ENCODE measurements at places on chromosomes 4 and X. TPM values are rescaled to one million over a fixed set of nuclear protein-coding genes. Genes with fewer than 3 reads are reported as not detected.
A peak's percentile ranks its signal among the peaks of the same experiment; 100 is the strongest.

DNA sequence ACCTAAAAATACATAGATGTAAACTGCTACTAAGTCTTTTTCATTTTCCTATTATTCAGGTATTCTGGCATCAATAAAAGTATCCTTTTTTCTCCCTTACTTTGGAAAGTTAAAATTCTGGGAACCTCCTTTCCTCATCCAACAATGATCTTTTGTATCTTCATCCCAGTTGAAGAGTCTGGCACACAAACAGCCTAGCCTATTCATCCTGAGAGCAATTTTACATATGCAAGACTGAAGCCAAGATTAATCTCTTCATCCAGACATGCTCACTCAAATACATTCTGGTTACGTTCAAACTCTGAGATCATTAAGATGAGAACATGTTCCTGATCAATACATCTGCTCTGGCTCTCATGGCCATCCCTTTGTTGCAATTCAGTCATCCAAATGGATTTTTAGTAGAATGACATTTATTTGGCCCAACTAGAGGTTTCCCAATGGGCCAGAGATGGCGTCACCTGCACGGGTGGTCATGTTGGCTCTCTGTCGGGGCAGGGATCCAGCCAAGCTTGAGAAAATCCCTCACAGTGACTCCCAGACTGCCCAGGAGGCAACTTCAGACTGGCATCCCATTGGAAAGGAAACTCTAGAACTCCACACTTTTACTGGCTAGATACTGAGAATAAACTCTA, 135.3 kb upstream of the VCX2 start:
- no peak for DNase-seq

DNA sequence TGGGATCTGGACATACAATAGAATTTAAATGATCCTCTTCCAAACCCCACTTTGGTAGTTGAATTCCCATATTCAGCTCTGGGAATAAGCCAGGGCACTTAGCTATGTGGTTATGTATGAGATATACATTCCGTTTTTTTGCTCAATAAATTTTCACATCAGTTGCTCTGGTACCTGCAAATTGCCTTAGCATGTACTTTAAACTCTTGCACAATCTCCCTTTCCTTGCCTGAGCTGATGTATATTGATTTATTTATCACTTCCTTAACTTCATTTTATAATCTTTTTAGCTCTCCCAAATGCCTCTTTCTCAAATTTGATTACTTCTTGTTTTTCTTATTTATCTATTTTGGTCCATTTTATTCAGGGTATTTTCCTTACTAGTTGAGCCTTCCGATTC, 90.1 kb upstream of the AGA start:
- DNase-seq = no peak

- DNase-seq = no peak
Measured at GRCh38 chr4:113951263-113951662, 28.2 kb downstream of the ARSJ start.

- peak; percentile 56 for DNase-seq
Measured at GRCh38 chr4:74456056-74456744, 11.3 kb downstream of the AREG start.

The AR gene
- 0.27 TPM for polyA plus RNA-seq

- no peak for DNase-seq
Measured at GRCh38 chr4:150155391-150155790, 77.1 kb downstream of the DCLK2 start.

GRCh38 chr4:52015366-52015765, 4.8 kb downstream of the LRRC66 start:
- no peak for DNase-seq

DNA sequence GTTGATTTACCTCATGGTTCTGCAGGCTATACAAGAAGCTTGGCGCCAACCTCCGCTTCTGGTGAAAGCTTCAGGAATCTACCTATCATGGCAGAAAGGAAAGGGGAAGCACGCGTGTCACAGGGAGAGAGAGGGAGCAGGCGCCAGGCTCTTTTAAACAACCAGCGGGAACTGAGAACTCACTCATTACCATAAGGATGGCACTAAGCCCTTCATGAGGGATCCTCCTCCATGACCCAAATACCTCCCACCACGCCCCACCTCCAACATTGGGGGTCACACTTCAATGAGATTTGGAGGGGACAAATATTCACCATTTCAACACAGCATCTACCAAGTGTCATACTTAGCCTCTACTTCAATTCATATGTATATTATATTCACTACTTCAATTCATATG, 18.8 kb upstream of the TBC1D8B start:
- DNase-seq = no peak

The PNMA3 gene
- 0.03 TPM for polyA plus RNA-seq

DNA sequence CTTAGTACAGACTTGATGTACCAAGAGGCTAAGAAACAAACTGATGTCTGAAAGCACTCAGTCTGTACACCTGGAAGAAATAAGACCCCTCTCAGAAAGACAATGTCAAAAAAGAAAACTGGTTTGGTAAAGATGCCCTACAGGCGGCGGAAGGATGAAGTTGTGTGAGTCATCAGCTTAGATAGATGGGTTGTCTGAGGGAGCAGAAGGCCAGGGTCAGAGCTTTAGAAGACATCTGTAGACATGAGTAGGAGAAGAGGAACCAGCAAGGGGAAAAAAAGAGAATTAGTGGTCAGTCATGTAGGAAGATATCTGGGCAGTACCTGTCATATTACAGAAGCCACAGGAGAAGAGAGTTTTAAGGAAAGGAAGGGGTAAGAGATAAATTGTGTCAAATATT, 8.3 kb downstream of the SRPX2 start:
- DNase-seq = no peak

- no peak for DNase-seq
Measured at GRCh38 chr4:89570931-89571330, 263.3 kb upstream of the GPRIN3 start.

The SORCS2 gene
- 0.01 TPM for polyA plus RNA-seq

All from keratinocyte (primary cell).